ENCODE measurements at places on chromosomes 2 and 18.
A peak's percentile ranks its signal among the peaks of the same experiment; 100 is the strongest.

DNA sequence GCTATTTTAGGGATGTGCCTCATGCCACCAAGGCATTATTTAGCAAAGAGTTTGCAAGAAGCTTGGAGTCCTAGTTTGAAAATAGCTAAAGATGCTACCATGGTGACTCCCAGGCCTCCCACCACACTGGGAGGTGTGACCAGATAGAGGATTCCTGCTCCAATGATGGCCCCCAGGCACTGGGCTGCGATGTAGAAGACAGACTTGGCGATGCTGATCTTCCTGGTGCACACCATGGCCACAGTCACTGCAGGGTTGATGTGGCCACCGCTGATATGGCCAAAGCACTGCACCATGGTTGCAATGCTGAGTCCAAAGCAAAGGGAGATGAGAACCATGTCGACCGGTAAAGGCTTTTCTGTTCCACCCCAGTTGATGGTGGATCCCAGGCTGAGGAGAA lies 3.4 kb downstream of the AQP4 start:
- DNase-seq = no peak

DNA sequence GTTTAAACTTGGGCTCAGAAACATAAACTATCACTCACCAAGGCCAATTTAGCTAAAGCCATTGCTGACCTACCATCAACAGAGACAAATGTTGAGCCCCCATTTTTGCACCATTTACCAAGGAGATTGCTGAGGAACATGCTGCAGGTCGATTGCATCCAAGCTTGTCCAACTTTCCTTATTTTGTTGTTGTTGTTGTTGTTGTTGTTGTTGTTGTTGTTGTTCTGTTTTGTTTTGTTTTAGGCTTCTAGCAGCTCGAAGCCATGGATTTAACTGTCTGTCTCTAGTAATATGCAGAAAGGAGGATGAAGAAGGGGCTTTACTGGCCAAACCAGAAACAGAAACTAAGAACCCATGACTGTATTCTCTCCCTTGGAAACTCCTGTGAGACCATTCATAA lies 571.5 kb downstream of the IRS1 start:
- DNase-seq = no peak

- DNase-seq = no peak
Measured at GRCh38 chr18:2395427-2396161, 175.7 kb downstream of the METTL4 start.

DNA sequence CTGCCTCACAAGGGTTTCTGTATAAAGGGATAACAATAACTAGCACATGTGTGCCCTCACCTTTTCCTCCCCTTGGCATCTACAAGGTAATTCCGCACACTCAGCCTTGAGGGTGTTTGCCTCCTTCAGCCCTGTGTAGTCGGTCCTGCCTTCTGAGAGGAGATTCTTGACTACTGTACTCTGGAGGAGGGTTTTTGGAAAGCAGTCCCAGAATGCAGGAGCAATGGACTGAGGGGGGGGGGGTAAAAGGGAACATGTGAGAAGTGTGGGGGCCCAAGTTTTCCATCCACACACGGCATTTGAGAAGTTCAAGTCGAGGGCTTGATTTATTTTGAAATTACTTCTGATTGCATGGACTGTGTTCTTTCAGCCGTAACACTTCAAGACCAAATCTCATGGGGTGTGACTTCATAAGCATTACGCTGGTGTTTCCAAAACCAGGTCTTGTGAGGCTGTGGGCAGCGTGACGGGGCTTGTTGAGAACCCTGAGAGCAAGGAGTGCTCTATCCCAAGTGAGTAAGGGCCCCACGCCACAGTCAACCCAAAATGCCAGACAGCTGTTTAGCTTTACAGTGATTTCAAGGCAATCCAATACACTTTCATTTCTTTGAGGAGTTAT lies 198.7 kb upstream of the MEIS1 start:
- peak; percentile 72 for DNase-seq

DNA sequence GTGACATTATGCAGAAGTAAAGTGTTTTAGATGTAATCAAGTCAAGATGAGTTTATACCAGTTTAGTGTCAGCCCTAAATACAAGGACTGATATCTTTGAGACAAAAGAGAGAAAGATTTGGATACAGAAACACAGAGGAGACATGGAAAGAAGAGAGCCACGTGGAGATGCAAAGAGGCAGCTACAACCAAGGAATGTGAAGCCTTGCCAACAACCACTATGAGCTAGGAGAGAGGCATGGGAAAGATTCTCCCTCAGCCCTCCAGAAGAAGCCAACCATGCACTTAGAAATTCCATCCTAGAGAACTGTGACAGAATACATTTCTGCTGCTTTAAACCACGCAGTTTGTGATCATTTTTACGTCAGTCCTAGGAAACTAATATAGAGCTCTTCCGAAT lies 217.2 kb downstream of the DOK6 start:
- DNase-seq = no peak

GRCh38 chr2:215758691-215759090 lies 254.7 kb downstream of the MREG start:
- DNase-seq = no peak

DNA sequence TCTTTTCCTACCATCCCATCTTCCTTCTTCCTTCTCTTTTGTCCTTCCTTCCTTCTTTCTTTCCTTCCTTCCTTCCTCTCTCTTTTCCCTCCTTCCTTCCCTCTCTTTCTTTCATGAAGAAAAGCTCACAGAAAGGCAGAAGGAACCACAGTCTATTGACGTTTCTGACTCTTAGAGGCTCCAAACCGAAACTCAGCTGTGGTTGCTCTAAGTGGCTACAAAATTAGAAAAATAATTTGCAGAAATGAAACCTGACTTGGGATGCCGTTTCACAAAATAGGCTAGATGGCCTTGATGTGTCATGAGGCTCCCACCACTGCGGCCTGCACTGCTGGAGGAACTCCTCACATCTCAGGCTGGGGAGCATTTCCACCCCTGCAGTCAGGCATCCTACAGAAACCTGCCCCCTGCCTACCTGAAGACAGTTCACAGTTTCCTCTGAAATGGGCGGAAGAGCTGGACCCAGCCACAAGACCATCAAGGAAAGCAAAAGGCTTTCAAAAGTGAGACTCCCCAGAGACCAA lies 165.6 kb downstream of the SMAD7 start:
- DNase-seq = peak; percentile 50

DNA sequence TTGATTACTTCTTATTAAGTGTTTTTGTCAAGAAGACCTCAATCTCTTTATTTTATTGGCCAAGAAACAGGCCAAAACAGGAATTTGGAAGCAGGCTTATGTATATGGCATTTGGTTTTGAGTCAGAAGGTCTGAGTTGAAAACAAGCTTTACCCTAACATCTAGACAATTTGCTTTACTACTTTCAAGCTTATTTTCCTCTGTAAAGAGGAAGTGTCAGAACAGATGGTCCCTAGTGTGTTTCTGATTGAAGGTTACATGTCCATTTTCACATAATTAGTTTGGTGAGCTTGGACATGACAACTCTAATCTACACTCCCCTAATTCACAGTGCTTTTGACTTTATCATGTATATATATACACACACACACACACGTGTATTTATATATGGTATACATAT lies 19.8 kb upstream of the MAP4K4 start:
- DNase-seq = no peak

DNA sequence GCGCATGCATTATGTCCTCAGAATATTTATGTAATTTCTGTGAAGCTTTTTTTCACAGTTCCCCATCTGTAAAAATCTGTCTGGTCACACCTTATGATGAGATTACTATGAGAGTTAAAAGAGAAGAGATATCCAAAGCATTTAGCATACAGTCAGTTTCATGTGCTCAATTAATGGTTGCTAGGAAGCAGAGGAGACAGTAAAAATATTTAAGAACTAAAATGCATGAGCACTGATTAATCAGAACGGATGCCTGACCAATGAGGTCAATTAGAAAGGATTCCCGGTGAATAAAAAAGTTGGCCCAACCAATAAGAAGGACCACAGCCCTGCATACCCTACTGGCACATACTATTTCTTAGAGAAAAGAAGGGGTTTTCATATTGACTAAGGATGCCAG lies 12.0 kb upstream of the CRIM1 start:
- no peak for DNase-seq

GRCh38 chr2:21443494-21444105 lies 319.8 kb downstream of the TDRD15 start:
- DNase-seq = no peak

DNA sequence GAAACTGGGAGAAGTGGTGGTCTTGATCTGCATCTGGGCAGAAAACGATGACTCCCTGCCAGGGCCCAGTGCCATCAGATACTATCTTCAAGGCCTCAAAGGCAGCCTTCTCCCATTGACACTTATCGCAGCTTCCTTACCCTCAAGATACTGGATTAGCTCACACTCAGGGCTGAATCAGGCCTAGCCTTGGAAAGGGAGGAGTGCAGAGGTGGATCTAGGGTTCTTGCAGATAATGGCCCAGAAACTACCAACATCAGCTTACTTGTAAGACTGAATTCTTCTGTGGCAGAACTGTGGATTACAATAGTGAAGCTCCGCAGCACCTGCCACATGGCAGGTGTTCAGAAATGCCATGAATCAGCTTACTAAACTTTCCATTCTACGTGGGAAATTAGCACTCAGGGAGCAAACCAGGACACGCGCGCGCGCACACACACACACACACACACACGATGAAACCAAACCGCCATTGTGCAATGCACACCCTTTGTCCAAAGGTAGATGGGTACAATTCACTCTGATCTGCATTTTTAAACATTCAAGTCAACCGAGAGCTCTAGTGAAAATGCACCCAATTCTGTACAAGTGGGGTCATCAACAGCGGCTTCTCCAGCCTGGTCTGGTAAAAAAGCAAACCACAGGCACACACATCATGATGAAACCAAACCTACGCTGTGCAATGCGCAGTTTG lies 26.3 kb upstream of the TMEM182 start:
- no peak for DNase-seq

DNA sequence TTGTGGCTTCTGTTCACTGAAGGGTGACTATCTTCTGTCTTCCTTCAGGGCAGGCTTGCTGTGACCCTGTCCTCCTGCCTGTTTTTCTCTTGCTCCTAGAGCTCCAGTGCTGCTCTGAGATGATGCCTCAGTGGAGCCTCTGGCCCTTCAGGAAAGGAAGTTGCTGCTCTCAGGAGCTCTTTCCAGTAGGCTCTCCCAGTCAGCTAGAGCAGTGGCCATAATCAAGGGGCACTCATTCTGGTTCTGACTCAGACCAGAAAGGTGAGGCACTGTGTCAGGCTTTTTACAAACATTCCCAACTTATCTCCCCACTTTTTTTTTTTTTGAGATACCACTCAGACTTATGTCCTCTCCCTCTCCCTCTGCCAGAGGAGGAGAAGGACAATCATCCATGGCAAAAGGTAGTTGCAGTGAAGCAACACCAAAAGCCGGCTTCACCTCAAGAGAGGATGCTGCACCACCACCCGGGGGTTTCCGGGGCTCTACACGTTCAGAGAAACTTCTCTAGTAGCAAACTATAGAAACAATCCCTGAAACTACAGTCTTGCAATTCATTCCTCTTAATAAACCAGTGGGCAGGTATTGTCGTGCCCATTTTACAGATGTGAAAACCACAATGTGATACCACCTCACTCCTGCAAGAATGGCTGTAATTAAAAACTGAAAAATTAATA lies 115.4 kb downstream of the ACTR3 start:
- no peak for DNase-seq

GRCh38 chr2:42809819-42810120 lies 17.4 kb upstream of the HAAO start:
- peak; percentile 94 for DNase-seq

Measured in psoas muscle (tissue), 8 donors.